Pons (tissue), 1 donor: ENCODE measurements at places on chromosomes 16 and 17.

GRCh38 chr16:754656-755055 lies 5.9 kb upstream of the MSLN start:
- DNase-seq: peak; percentile 33

DNA sequence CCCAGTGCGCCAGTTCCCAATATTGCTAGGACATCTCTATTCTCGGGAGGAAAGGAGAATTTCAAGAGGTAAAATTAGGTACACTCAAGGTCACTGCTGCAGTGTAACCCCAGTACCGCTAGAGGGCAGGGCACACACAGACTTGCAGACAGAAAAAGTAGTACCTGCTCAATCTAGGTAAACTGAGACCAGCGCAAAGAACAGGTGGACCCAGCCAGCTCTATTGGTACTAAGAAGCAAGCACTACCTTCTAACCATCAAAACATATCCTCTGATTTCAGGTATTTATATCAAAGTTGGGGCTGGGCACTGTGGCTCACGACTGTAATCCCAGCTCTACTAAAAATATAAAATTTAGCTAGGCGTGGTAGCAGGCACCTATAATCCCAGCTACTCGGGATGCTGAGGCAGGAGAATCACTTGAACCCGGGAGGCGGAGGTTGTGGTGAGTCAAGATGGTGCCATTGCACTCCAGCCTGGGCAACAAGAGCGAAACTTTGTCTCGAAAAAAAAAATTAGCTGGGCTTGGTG lies 3.6 kb upstream of the WDR81 start:
- DNase-seq: peak; percentile 61

DNA sequence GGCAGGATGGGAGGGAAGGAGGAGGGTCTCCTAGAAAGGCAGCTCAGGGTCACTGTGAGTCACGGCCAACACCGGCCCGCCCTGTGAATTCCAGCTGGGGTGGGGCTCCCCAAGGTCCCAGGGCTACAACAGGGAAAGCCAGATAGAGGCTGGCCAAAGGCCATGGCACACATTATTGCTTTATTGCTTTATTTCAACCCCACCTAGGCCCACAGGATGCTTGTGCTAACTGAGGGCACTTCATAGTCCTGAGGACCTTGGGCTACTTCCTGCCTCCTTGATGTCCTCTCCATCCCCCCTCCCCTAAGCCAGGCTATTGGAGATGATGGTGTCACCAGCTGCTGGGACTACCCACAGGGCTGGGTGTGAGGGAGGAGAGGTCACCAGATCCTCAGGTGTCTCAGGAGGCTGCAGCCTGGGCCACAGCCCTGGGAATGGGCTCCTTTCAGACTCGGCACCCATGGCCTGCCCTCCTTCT lies 26.1 kb downstream of the LRRC75A start:
- DNase-seq: no peak

DNA sequence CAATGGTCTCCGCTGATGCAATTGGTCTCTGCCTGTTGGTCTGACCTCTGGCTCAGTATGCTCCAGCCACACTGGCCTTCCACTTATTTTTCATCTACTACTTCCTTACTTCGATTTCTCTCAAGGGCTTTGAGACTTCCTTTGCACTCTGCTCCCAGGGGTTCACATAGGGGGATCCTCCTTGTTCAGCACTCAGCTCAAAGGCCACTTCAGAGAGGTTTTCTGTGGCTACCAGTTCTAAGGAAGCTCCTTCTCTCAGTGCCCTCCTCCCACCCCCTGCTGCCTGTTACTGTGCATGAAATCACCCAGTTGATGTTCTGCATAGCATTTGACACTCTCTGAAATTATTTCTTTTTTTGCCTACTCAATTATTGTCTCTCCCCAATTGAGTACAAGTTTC lies 476.4 kb downstream of the HS3ST3B1 start:
- DNase-seq: no peak

GRCh38 chr16:85761861-85762260 lies 11.0 kb upstream of the C16orf74 start:
- no peak for DNase-seq

GRCh38 chr16:23838485-23839142 lies 2.8 kb downstream of the PRKCB start:
- DNase-seq: no peak

DNA sequence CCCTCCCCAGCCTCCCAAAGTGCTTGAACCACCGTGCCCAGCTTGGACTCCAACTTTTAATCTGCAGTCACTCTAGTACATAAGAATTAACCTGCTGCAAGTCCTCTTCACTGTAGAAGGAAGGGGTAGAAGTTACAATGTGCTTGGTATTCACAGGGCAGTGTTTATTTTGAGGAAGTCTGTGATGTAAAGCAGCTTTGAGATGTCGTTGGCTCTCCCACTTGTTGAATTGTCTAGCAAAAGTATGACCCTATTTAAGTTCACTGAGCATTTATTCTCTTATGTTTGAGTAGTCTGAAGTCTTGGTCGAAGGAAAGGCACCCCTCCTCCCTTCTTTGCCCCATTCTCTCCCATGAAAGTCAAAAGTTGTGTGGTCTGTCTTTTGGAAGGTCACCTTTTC lies 28.2 kb downstream of the SF3B3 start:
- DNase-seq: no peak

DNA sequence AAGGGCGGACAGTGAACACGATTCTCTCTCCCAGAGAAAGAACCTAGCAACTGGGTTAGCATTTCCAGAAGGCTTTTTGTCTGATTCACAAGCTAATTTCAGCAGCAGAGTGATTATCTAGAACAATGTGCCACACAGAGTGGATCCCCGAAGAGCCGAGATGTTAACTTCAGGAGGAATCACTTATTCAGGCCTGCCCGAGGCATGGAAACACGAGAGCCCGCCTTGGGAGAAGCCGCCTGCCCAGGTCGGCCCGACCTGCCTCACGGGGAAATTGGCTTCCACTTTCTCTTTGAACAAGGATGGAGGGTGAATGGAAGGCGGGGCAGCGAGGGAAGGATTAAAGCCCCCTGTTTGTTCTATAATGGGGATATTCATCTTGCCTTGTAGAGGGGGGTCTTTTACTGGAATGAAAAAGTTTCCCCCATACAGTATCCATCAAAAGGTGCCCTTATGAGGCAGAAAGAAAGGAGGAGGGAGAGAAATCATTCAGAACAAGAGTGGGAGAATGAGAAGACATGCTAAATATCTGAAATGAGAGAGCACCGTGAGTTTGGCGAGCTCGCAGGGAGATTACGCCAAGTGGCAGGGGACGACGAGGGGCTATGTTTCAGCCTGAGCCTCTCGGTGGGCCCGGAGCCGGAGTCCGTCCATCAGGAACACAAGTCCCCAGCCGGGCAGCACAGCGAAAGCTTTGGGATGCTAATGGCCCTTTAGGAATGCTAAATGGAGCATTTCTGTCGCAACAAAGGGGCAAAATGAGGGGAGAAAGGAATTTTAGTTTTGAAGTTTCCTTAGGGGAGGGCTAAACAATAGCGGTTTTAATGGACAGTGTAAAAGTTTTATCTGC lies 33.0 kb downstream of the NTN1 start:
- no peak for DNase-seq

GRCh38 chr17:4703330-4703691 lies 626 bp downstream of the PELP1 start:
- no peak for DNase-seq

DNA sequence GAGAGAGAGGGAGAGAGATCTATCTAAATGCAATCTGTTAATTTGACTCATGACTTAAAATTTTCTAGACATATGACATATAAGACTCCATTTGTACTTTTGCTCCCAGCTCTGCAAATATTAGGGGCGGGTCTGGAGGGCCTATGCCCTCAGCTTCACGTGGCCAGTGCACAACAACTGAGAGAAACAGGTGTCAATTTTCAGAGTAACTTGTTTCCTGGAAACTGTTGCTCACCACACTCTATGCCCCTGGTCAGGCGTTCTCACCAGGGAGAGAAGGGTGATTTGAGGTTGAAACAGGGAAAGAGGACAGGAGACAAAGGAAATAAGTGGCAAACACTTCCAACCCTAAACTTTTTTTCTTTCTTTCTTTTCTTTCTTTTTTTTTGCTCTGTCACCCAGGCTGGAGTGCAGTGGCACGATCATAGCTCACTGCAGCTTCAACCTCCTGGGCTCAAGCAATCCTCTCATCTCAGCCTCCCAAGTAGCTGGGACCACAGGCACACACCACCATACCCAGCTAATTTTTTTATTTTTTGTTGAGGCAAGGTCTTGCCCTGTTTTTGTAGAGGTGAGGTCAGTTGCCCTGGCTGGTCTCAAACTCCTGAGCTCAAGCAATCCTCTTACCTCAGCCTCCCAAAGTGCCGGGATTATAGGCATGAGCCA lies 270.0 kb downstream of the SLC39A11 start:
- DNase-seq: no peak

DNA sequence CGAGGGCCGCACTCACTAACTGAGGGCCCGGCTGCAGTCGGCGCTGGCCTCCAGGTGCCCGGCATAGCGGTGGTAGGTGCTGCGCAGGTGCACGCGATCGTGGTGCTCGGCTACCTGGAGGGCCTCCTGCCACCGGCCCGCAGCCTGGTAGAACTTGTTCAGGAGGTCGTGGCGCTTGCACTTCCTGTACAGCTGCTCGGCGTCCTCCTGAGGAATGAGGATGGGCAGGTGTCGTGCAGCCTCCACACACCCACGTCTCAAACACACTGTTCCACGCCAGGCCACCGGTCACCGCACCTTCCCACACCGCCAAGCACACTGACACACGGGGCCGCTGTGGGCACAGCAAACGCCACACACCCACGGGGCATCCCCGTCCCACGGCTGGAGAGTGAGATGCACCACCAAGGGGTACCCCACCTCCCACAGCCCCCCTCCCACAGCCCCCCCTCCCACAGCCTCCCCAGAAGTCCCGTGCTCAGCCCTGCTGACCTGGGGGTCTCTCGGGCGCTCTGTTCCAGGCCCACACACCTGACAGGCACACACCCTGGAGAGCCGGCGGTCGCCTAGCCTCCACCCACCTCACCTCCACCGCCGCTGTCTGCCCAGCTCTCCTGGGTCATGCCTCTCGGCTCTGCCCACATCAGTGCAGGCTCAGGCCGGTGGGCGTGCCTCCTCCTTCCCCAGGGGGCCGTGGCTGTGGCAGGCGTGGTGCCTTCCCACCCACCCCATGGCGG lies 7.4 kb upstream of the TMEM204 start:
- no peak for DNase-seq

DNA sequence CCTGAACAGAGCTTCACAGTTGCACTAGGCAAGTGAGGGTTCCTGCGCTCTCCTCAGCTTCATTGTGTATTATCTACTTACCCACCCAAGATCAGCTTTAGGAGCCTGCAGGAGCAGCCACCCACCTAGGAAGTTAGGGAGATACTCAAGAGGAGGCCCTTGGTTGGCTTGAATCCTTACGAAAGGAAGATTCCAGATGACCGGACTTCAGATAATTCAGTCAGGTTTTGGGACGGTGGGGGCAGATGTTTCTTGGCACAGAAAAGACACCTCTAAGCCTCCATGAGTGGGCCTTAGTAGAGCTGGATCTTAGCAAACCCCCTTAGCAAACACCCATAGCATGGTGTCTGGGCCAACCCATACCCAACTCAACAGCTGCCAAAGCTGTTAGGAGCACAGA lies 2.4 kb upstream of the CBFB start:
- DNase-seq: no peak

DNA sequence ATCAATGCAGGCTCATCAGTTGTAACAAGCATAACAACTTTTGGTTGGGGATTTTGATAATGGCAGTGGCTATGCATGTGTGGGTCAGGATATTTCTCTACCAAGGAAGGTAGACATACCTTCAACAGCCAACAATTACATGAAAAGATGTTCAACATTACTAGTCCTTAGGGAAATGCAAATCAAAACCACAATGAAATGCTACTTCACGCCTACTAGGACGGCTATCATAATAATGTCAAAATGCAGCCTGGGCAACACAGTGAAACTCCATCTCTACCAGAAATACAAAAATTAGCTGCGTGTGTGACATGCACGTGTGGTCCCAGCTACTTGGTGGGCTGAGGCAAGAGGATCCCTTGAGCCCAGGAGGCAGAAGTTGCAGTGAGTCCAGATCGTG lies 7.3 kb upstream of the SLC5A10 start:
- no peak for DNase-seq

DNA sequence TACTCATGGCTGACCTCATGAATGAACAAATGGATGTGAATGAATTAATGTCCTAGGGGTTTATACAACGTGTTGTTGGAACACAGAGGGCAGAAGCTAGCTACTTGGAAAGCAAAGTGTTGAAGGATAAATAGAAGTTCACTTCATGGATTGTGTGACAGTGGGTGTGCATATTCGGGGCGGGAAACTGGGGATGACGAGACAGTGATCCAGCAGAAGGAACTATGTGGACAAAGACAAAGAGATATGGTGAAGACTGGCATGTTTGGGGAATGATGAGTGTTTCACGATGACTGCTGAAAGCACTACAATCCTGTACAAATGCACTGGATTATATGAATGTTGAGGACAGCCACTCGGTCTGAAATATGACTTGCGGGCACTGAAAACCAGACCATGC lies 250.5 kb upstream of the C16orf82 start:
- no peak for DNase-seq

GRCh38 chr17:47778184-47778635 lies 43.4 kb downstream of the OSBPL7 start:
- DNase-seq: no peak

- DNase-seq: no peak
Measured at GRCh38 chr17:16027708-16028584, 28.3 kb downstream of the TTC19 start.

DNA sequence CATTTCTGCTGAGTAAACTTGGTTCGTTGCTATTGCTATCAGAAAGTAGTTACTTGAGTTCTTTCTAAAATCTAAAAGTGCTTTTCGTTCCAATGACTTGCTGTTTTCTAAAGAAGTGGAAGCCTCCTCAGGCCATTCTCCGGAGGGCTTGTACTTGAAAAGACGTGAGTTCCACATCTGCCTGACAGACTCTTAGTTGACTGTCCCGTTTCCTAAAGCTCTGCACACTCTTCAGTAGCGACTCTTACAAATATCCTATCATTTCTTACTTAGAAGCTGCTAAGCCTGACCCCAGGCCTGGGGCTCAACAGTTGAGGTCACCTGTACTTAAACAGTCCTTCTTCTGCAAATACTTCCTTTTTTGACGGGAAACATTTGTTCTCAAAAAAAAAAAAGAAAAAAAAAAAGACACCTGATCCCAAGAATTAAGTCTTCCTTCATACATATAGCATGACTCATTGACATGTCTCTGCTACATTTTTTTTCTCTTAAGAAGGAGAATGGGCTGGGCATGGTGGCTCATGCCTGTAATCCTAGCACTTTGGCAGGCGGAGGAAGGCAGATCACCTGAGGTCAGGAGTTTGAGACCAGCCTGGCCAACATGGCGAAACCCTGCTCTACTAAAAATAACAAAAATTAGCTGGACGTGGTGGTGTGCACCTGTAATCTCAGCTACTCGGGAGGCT lies 61.5 kb downstream of the DHRS7C start:
- no peak for DNase-seq

DNA sequence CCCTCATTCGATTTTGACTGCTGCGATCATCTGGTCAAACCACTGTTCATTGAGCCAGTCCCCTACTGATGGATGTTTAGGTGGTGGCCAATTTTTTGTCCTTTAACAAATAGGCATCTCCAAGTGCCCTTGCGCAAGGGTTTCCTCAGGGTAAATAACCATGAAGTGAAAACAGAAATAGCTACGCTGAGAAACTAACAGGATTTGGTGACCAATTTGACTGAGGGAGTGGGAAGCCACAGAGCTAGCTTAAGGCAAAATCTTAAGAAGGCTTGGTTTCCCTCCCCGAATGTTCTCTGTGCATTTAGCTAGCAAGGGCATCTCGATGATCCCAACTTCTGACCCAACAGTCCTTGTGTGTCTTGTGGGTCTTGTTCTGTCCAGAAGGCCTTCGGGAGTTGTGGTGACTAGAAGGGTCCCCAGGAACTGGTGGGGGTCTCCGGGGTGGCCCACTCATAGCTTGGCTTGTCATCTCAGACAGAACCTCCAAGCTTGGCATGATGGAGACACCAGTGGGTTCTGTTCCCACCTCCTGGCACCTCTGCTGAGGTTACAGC lies 117.2 kb downstream of the SOCS1 start:
- DNase-seq: no peak
